ENCODE measurements at places on chromosomes 13 and 19.

DNA sequence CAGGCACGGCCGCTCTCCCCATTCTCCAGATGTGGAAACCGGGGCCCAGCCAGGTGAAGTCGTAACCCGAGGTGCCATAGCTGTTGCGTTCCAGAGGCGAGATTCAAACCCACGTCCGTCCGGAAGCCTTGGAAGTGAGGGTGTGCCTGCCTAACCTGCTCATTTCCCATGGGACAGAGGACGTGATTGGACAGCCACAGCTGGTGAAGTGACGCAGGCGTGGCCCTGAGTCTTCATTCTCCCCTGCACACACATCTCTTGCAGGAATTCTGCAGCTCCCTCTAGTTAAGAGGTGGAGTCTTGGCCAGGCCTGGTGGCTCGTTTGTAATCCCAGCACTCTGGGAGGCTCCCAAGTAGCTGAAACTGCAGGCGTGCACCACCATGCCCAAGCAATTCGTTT is 16.8 kb downstream of the MEIS3 start:
- DNase-seq: no peak

- DNase-seq: no peak
Observed at GRCh38 chr13:97116754-97117153, 105.4 kb upstream of the MBNL2 start.

DNA sequence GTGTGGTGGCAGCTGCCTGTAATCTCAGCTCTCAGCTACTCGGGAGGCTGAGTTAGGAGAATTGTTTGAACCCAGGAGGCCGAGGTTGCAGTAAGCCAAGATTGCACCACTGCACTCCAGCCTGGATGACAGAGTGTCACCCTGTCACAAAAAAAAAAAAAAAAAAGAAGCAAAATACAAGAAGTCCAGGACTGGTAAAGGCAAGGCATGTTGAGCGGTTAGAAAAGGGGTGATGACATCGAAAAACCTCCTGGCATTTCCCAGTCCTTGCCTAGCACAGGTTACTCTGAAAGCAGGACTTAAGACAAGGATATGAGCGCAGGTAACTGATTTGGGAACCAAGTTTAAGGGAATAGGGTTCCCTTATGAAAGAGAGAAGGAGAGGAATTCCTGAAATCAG is 2.5 kb upstream of the LILRB4 start:
- DNase-seq: no peak

DNA sequence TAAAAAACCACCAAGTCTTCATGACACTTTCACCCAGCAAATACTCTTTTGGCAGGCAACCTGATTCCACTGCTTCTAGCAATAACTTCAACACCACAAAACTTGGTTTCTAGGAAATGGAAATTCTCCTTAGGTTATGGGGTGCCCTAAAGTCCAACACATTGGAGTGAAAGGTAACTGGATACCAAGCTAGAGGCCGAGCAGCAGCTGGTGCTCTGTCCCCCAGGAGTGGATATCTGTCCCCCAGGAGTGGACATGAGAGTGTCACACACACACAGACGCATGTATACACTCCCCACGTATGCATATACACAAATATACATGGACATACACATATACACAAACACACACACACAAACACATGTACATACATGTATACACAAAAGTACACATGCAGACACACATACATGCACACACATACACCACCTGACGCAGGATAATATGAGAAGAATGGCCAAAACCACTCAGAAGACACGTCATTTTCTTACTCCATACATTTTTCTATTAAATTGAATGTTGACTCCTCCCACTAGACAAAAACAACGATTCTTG is 50.8 kb downstream of the RFX2 start:
- no peak for DNase-seq

GRCh38 chr19:49637821-49638738 is 1.9 kb downstream of the RRAS start:
- no peak for DNase-seq

Measured in CD4-positive, alpha-beta T cell treated with Interleukin-4 for 4 hours (primary cell).